Right ventricle myocardium superior (tissue), 1 donor: ENCODE measurements at places on chromosomes 12 and 14.

DNA sequence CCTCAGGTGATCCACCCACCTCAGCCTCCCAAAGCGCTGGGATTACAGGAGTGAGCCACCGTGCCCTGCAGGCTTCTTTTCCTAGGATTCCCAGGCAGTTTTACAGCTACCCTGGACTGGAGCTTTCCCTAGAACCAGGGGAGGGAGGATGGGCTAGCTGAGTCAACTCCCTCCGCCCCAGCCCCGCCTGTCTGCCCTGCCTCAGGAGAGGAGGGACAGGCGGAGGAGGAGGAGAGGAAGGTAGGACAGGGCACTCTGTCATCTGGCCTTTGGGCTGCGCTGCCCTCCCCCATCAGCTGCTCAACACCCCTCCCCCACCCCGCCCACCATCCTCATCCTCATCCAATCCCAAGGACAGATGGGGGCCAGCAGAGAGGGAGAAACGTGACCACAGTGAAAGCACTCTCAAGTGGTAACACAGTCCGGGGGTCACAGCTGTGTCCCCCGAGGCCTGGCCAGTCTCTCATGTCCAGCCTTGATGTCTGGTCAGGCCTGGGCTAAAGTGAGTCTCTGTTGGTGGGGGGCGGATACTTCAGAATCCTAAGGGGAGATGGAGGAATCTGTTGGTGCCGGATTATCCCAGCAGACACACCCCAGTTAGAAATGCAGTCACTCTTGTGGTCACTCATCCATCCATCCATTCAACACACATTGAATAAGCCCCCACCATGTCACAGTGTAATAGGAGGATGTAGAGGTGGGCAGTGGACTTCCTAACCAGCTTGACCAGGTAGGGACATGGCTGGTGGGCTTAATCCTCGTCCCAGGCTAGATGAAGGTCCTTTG lies 12.3 kb downstream of the FIGNL2 start:
- no peak for DNase-seq

GRCh38 chr14:75981426-75982265 lies at the start of gene TGFB3:
Gene TGFB3, minus strand, starts transcription at chr14:75981995. Its CDS starts 1,102 bp downstream, at chr14:75980893.
- peak; percentile 82 for DNase-seq

DNA sequence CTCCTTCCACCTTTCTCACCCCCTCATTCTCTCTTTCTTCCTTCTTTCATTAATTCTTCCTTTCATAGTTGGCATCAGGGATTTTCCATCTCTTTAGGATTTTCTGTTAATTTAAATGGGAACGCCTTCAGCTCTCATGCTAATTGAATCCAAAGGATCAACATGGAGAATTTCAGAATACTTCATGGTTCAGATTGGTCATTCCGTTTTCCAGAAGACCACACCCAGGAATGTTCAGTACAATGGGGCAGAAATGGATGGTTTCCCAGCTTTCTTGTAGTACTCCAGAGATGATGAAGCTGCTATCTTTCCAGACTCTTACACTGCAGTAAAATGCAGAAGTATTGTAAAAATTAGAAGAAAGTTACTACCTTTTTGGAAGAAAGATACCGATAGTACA lies 440.0 kb downstream of the DAD1 start:
- DNase-seq = no peak

- no peak for DNase-seq
Observed at GRCh38 chr14:91261115-91261514, 16.6 kb upstream of the GPR68 start.

- no peak for DNase-seq
Observed at GRCh38 chr14:87883750-87884149, 109.2 kb downstream of the GALC start.

DNA sequence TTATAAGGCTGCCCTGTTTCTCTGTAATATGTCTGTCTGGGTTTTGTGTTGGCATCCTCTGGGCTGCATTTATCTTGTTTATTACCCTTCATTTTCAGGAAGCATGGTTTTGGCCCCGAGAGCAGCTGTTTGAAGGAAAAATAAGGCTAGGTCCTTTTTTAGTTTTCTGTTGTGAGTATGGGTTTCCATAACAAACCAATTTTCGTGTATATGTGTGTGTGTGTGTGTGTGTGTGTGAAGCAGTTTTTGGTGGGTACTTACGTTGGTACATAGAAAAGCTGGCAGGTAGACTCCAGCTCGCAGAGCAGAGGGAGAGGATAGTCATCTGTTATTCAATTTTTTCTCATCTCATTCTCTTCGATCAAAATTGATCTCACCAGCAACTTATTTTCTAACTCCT lies 52.5 kb downstream of the MAPKAPK5 start:
- DNase-seq = no peak

GRCh38 chr14:102927878-102928411 lies 5.5 kb downstream of the AMN start:
- DNase-seq = peak; percentile 36

GRCh38 chr12:52082669-52082987 lies 3.1 kb downstream of the SMIM41 start:
- DNase-seq = no peak

DNA sequence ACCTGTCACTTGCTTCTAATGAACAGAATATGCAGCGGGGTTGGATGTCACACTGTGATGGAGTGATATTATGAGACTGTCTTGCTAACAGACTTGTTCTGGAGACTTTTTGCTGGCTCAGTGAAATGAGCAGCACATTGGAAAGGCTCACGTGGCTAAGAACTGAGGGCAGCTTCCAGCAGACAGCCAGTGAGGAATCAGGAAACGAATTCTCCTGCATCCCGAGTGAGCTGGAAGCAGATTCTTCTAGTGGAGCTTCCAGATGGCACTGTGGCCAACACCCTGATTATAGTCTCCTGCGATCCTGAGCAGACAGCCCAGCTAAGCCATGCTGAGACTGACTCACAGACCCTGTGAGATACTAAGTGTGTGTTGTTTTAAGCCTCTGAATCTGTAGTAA lies 16.1 kb upstream of the TSPAN9 start:
- DNase-seq = no peak

GRCh38 chr14:29671034-29671433 lies 256.6 kb downstream of the PRKD1 start:
- DNase-seq = no peak

- DNase-seq = no peak
Observed at GRCh38 chr12:113961921-113962710, 4.0 kb downstream of the RBM19 start.

- no peak for DNase-seq
Observed at GRCh38 chr12:16175840-16176239, 101.6 kb downstream of the SLC15A5 start.

GRCh38 chr12:20624718-20625117 lies 70.4 kb upstream of the SLCO1C1 start:
- DNase-seq = no peak

- DNase-seq = no peak
Observed at GRCh38 chr14:88248606-88249005, 74.5 kb downstream of the KCNK10 start.

GRCh38 chr12:98409548-98409947 lies 105.8 kb upstream of the TMPO start:
- no peak for DNase-seq

- DNase-seq = no peak
Observed at GRCh38 chr12:47822863-47823262, 3.2 kb upstream of the HDAC7 start.

- DNase-seq = peak; percentile 34
Observed at GRCh38 chr14:90523961-90524875, 127.4 kb downstream of the CALM1 start.

DNA sequence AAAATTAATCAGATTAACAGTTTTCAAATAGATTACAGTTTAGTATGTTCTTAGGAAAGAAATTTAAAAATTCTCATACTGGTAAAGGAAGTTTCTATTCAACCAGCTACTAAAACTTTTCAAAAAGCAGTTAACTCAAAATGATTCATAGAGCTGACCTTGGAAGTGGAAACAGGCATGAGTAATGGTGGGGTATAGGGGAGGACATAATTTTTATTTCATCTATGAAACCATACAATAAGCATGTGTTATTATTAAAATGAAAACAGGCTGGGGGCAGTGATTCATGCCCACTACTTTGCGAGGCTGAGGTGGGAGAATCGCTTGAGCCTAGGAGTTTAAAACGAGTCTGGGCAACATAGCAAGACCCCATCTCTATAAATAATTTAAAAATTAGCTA lies 73.0 kb downstream of the DNAI7 start:
- no peak for DNase-seq

DNA sequence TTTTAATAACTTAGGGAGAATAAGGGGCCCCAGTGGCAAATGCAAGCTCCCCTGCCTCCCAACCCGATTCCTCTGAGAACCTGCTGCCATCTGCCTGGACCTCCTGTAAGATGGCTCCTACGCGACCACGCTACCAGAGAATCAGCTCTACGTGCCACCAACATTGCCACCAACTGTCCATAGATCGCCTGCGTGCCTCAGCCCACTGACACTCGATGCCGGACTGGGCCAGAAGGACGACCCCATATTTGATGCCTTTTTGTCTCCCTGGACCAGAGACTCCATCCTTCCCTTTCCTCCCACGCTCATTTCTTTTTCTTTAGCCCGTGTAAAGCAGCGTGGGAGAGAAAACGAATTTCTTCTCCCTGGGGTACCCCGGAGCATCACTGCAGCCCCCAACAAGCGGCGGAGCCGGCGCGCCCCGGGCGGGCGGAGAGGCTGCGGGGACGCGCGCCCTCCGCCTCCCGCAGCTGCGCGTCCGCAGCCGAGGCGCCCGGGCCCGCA lies 565 bp upstream of the KLHL42 start:
- DNase-seq = no peak

DNA sequence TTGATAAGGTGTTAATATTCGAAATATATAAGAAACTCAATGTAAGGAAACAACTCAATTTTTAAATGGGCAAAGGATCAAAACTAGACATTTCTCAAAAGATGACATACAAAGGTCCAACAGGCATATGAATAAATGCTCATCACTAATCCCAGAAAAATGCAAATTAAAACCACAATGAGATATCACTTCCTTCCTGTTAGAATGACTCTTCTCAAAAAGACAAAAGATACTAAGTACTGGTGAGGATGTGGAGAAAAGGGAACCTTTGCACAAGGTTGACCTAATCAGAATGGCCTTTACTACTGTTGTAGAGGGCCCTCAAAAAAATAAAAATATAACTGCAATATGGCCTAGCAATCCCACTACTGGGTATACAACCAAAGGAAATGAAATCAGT lies 383.4 kb downstream of the KCNH5 start:
- no peak for DNase-seq

GRCh38 chr14:30440961-30441360 lies 118.0 kb upstream of the G2E3 start:
- no peak for DNase-seq
